ENCODE measurements at places on chromosomes 7 and 10. TPM values are rescaled to one million over a fixed set of nuclear protein-coding genes. Genes with fewer than 3 reads are reported as not detected.

GRCh38 chr10:1360011-1360557 lies 303.9 kb downstream of the WDR37 start:
- no peak for DNase-seq

DNA sequence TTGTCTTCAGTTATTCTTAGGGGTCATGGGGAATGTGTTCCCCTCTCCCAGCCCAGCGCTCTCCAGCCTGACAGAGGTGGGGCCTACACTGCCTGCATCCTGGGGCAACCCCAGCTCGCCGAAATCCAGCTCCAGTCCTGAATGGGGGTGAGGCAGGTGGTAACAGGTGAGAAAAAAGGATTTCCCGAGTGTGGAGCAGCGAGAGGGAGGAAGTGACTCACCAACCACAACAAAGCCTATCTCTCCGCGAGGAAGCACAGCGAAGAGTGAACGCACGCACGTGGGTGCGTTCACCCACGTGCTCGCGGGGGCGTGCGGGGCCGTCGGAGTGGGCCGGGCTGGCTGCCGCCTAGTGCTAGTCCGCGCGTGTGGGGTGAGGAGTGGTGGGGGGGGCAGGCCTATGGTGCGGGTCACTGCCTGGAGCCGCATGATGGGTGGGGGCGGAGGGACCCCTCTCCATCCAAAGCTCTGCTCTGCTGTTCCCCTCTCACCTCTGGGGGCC lies 855 bp upstream of the PALD1 start:
- peak; percentile 76 for DNase-seq

DNA sequence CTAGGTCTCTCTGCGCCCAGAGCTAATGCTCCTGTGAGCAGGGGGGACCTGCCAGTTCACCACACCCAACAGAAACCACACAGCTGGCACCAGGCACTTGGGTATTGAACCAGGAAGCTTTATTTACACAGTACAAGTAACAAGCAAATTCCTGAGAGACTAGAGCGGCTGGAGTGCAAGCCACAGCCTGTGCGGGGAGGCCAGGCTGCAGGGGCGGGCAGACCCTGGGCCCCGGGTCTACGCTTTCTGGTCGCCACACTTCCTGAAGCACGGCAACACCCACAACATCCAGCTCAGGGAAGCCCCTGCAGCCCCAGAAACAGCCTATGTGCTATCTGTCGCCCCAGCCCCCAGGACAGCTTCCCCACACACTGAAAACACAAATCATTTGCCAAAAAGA lies 125.0 kb downstream of the FAM53B start:
- peak; percentile 61 for DNase-seq

- DNase-seq, result peak; percentile 93
Measured at GRCh38 chr7:5692112-5692844, 89.2 kb downstream of the RNF216 start.

DNA sequence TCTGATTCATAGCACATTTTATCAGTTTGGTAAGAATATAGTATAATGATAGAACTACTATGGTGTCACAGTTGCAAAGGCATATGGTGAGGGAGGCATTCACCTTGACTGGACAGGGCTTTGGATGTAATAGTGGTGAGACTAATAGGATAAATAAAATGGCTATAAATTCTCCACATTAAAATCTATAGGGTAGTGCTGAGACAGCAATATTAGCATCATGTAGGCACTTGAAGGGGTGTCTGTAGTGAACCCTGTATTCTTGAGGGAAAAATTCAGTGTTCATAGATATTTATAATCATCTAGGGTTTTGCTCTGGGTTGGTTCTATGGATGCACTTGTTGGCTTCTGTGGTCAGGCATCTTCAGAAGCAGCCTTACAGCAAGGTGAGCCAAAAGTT lies 59.3 kb upstream of the ICA1 start:
- DNase-seq, result no peak

The PAPOLB gene
- not detected for total RNA-seq

Data from mammary epithelial cell (primary cell).